MG63 (cell line): ENCODE measurements at places on chromosomes 12 and 14. TPM values are rescaled to one million over a fixed set of nuclear protein-coding genes. Genes with fewer than 3 reads are reported as not detected.

DNA sequence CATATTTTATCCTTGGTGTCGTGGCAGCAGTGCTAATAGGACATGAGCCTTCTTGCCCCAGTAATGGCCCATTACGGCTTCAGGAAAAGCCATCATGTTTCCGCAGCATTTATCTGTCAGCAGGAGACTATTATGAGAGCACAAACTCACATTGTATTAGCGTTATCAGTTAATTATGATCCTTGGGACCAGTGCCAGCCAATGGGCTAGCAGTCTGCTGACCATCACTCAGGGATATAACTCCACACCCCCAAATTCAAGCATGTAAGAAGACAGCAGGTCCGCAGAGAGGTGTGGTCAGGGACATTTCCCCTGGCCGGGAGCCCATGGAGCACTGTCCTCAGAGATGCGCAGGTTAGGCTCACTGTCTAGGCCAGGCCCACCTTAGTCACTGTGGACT, 4.9 kb upstream of the ESRRB start:
- DNase-seq = no peak

- peak; percentile 74 for DNase-seq
Measured at GRCh38 chr12:92759634-92760268, 57.0 kb downstream of the PLEKHG7 start.

DNA sequence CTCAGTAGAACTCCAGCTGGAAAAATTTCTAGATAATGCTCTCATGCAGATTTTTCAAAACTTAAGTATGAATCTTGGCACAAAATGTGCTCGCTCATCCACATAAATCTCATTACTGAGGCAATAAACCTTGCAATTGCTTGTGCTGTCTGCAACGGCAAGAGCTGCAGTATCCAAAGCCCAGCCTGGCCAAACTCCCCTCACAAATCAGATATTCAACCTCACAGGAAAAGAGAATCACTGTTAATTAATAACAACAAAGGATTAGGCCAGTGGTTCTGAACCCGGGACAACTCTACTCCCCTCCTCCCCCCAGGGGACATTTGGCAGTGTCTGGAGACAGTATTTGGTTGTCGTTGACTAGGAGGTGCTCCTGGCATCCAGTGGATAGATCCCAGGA, 19.2 kb upstream of the CORO1C start:
- peak; percentile 15 for DNase-seq

- DNase-seq = peak; percentile 88
Measured at GRCh38 chr12:30794591-30795409, 40.0 kb upstream of the CAPRIN2 start.

GRCh38 chr12:19885093-19885812, 446.0 kb downstream of the AEBP2 start:
- DNase-seq = no peak

DNA sequence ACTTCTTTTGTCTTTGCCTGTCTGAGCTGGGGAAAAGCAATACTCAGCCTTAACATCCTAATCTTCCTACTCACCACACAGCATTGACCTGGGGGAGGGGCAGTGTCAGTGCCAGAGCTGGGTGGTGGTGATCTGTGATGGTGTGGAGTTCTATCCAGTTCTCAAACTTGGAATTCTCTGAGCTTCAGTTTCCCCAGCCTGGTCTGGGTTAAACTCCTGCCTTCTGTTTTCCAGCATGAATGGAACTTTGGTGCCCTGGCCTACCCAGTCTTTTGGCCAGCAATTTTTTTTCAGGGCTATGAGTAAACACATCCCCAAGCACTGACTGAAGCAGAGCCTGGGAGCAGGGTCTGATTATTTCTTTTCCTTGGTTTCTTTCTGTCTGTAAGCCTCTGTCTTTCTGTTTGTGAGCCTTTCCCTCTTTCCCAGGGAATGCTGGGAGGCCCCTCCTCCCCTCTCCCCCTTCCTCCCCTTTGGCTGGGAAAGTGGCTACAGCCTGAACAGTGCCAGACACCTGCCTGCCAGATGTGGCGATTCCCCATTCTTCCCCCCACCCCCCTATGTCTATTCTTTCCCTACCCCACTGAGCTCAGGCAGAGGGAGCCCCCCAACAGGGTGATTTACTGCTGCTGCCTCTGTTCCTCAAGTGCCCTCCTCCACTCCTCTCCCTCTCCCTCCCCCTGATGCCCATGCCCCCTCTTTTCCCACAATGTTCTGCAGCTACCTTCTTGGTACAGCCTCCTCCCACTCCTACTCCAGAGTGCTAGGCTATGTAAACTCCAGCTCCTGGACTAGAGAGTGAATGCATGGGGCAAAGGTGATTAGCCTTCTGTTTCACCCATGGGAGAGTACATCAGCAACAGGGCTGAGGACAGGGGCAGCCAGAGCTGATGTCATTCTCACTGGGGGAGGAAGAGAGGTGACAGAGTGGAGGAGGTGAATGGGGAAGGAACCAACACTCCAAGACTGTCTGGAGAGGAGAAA, 11.1 kb downstream of the GPR84 start:
- DNase-seq = no peak

- no peak for DNase-seq
Measured at GRCh38 chr12:106081606-106082005, 57.1 kb downstream of the NUAK1 start.

GRCh38 chr14:22689199-22689598, 45.0 kb upstream of the OR6J1 start:
- DNase-seq = peak; percentile 83

DNA sequence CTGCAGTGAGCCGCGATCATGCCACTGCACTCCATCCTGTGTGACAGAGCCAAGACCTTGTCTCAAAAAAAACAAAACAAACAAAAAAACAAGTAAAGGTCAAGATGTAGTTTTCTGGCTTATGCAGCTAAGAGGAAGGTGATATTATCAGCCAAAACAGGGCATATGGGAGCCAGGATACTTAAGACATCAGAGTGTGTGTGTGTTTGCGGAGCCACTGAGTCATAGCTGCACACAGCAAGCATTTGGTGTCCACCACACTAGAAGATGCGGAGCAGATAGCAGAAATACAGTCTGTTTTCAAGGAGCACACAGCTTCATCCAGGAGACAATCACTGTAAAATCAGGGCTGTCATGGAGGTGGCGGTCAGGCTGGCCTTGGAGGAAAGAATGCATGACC, 72.6 kb upstream of the REP15 start:
- DNase-seq = peak; percentile 24

DNA sequence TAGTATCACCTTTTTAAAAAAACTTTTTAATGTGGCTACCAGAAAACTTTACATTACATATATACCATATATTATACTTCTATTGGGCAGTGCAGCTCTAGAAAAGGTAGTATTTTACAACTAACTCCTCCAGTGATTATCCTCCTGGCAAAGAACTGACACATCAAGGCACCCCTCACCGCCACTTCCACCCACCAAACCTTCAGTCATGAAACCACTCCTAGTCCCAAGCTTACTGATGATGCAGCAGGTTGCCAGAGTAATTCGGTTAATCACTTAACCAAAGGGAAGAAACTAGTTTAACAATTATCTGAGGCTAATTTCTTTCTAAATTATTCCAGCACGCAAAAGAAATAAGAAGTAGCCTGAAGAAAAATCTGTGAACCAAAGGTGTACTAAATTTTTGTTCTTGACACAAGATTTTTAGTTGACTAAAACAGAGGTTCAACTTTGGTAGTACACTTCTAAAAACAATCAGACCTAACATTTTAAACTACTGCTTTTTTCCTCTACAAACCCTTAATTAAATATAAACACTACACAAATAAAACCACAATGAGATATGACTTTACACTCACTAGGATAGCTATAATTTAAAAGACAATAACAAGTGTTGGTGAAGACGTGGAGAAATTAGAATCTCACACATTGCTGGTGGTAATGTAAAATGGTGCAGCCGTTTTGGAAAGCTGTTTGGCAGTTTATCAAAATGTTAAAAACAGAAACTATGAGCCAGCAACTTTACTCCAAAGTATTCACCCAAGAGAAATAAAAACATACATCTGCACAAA, 16.7 kb downstream of the SPPL3 start:
- DNase-seq = no peak

GRCh38 chr12:100554608-100555077, 18.8 kb upstream of the GAS2L3 start:
- DNase-seq = no peak

- no peak for DNase-seq
Measured at GRCh38 chr14:70358631-70359030, 852 bp downstream of the COX16 start.

DNA sequence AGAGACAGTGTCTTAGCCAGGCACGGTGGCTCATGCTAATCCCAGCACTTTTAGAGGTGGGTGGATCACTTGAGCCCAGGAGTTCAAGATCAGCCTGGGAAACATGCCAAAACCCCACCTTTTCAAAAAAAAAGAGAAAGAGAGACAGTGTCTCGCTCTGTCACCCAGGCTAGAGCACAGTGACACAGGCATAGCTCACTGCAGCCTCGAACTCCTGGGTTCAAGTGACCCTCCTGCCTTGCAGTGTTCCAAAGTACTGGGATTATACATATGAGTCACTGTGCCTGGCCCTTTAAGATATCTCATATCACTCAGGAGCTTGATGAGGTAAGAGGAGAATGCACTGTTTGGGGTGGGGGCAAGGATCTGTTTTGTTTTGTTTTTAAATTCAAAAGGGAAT, 48.1 kb upstream of the LTBP2 start:
- DNase-seq = no peak

DNA sequence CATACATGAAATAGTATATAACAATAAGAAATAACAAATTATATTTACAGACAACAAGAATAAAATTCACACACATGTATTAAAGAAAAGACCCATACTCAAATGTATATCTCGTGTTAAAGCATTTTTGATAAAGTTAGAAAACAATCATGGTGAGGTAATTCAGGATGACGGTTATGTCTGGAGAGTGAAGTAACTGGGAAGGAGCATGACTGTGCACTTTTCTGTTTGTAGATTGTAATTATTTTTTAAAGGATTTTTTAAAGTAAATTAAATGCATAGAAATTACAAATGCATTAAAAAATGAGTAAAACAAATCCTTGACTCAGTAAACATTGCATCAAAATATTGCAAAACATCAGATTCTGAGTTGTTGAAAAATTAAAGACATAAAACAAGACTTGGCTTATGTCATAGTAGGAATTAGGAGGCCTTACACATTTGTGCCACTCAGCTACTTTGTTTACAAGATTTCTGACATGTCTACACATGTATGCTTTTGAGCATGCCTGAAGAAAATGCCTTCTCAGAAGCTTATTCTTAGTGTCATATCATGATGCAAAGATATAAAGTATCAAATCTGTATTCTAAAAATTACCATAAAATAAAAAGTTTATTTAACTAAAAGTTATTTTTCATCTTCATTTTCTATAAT, 1325.1 kb downstream of the SLC16A7 start:
- DNase-seq = no peak

DNA sequence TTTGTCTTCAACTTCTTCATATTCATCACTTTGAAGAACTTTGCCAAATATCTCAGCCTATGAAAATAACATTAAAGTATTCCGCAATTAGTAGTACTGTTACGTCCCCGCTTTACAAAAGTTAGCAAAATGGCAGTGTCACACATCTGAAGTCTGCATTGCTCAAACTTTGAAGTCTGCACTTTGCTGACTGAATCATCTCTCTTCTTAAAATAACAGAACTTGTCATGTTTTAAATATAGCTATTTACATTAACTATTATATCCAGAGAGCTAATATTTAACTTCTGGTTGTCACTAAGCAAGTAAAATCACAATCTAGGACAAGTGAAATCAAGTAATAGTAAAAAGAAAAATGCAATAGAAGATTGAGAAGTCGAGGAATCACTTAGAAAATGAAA, 34.5 kb downstream of the IPO8 start:
- DNase-seq = no peak

GRCh38 chr12:108055141-108055540, 73.9 kb upstream of the WSCD2 start:
- DNase-seq = no peak

- no peak for DNase-seq
Measured at GRCh38 chr12:25107920-25108319, 87.0 kb downstream of the DNAI7 start.

DNA sequence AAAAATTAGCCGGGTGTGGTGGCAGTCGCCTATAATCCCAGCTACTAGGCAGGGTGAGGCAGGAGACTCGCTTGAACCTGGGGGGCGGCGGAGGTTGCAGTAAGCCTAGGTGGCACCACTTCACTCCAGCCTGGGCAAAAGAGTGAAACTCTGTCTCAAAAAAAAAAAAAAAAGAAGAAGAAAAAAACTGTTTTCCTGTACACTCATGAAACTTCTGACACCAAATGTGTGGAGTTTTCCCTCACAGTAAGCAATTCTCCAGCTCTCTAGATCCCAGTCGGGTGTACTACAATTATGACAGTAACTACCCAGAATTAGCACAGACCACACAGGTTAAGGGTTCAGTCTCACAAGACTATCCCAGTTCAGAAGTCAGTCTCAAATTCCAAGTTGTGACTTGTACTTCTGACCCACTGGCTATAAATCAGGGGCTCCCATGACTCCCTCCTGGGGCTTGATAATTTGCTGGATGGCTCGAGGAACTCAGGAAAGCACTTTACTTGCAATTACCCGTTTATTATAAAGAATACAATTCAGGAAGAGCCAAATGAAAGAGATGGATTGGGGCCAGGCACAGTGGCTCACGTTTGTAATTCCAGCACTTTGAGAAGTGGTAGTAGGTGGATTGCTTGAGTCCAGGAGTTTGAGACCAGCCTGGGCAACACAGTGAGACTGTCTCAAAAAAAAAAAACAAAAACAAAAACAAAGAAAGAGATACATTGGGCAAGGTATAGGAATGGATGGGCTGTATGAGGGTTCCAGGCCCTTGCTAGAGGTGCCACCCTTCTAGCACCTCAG, 12.4 kb upstream of the ARF6 start:
- DNase-seq = no peak

Gene CDCA3
- total RNA-seq = 29.8 and 110 TPM in 2 replicates

Gene SERPINA12
- total RNA-seq = not detected in 2 replicates

Gene PCNX4
- 17.3 and 35.3 TPM in 2 replicates for total RNA-seq

Gene SH2B3
- 12.8 and 15.8 TPM in 2 replicates for total RNA-seq

Gene TAS2R13
- total RNA-seq = 1.4 TPM in 1 of 2 replicates, not detected in the other

Gene LPAR5
- total RNA-seq = 0.03 TPM in 1 of 2 replicates, not detected in the other

Gene CBLN3
- total RNA-seq = 2.0 TPM in 1 of 2 replicates, not detected in the other

Gene BDKRB1
- total RNA-seq = 30.5 and 40.5 TPM in 2 replicates

Gene ATF1
- 41.3 and 69.7 TPM in 2 replicates for total RNA-seq

Gene KRT82
- total RNA-seq = not detected in 2 replicates

Gene CLECL1
- total RNA-seq = not detected in 2 replicates

Gene MYO1H
- not detected in 2 replicates for total RNA-seq

Gene HOXC12
- total RNA-seq = 1.5 and 1.9 TPM in 2 replicates

Gene MYF5
- total RNA-seq = not detected in 2 replicates
